ENCODE measurements at places on chromosomes 5 and 9.

DNA sequence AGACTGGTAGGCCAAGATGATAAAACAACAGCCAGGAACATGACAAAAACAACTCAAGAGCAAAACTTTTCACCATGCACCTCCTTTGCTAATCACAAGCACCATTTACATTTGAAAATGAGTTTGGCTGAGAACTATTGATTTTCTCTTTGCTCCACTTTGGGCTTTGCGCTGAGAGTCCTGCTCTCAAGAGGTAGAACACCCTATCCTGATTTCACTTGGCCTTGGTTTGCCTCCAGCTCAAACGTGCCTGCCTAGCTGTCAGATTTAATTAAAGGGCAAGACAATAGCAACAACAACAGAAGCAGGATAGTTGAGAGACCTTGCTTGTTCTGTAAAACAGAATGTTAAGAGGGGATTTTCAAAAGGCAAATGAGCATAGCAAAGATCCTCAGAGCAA, 128.2 kb upstream of the ASTN2 start:
- DNase-seq: no peak

GRCh38 chr9:8392866-8393265, 593.3 kb upstream of the DMAC1 start:
- DNase-seq: no peak

GRCh38 chr5:16615741-16616535, 859 bp downstream of the RETREG1 start:
- DNase-seq: no peak

- DNase-seq: no peak
Observed at GRCh38 chr9:33443047-33443446, 4.3 kb downstream of the AQP3 start.

GRCh38 chr5:157484768-157485167, 24.8 kb downstream of the NIPAL4 start:
- DNase-seq: no peak

DNA sequence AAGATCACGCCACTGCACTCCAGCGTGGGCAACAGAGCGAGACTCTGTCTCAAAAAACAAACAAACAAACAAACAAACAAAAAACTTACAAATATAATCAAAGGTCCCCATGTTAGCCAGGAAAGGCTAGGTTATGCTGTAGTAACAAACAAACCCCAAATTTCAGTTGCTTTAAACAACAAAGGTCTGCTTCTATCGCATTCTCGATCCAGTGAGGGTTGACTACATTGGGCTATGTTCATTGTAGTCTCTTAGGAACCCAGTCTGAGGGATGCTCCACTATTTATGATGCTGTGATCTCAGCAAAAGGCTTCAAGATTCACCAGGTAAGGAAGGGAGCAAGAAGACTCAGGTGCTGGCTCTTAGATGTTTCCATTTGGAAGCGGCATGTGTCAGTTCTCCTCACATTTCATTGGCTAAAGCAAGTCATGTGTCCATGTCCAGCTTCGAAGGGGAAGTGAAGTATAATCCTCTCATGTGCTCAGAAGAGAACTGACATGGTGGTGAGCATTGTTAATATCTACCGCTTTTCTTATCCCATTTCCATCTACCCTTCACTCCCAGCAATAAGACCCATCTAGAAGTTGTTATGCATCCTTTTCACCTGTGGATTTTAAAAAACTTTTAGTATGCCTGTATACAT, 26.5 kb upstream of the NEK6 start:
- no peak for DNase-seq

- DNase-seq: no peak
Observed at GRCh38 chr9:3735251-3735650, 209.4 kb upstream of the RFX3 start.

Measured in NCI-H1436 treated with DMSO at 0.1 percent for 48 hours (cell line).